CD4-positive, alpha-beta T cell treated with Interleukin-10 for 1 hour (primary cell): ENCODE measurements at places on chromosomes 16 and 17.

DNA sequence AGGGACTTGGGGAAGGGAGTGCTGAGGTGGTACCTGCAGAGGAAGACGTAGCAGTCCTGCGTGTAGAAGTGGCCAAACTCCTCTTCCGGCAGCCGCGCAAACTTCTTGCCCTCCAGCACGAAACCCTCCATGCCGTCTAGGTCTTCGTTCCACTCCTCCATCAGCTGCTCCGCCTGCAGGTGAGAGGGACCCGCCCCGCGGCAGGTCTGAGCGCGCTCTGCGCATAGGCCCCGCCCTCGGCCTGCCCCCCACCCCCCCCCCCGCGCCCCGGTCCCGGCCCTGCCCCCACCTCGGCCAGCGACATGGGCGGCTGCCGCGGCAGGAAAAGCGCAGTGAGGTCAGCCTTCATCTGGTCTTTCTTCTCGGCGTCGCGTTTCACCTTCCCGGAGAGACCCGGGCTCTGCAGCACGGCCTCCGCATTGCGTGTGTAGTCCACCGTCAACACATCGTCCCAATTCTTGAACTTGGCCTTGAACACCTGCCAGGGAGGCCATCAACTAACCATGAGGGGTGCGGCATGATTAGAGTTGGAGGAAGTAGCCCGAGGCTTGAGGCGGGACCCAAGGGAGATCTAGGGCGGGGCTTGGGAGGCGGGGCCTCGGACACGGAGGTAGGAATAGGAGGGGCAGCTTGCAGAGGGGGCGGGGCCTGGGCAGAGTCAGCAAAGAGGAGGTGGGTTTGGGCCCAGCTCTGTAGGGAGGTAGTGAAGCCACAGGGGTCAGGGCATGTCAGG, 11.5 kb downstream of the FLII start:
- DNase-seq, result peak; percentile 25

GRCh38 chr17:58789160-58789559, 33.5 kb downstream of the PPM1E start:
- DNase-seq, result no peak

GRCh38 chr17:12734926-12735325, 54.4 kb upstream of the ARHGAP44 start:
- no peak for DNase-seq

DNA sequence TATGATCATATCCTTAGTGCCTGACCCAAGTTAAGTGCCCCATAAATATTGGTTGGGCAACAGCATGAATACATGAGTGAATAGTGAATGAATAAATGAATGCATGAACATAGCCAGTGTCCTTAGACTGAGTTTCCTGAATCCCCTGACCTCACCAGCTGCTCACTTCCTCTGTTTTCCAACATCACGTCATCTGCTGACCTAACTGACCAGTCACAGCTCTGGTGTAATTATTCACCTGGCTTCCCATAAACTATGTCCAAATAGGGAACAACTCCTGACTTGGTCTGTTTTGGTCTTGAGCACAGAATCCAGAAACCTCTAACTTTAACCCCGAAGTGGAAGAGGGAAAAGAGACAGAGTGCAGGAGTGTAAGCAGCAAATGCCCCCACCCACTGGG, 83.4 kb downstream of the ASIC2 start:
- DNase-seq, result no peak

DNA sequence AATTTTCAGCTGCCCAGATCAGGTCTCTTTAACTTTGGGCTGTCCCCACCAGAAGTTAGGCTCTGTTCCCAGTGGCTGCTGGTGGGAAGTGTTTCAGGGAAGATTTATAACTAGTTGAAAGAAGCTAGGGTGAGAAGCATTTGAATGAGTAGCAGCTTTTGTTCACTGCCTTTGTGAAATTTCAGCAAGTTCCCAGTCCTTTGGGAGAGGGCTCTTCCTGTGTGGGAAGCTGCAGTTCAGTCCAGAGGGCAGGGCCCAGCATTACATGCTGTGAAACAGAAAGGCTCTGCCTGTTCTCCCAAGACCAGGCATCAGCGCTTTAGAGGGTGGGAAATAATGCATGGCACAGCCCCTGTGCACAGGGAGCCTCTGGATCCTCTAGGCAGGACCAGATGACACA, 17.8 kb downstream of the PROCA1 start:
- no peak for DNase-seq

DNA sequence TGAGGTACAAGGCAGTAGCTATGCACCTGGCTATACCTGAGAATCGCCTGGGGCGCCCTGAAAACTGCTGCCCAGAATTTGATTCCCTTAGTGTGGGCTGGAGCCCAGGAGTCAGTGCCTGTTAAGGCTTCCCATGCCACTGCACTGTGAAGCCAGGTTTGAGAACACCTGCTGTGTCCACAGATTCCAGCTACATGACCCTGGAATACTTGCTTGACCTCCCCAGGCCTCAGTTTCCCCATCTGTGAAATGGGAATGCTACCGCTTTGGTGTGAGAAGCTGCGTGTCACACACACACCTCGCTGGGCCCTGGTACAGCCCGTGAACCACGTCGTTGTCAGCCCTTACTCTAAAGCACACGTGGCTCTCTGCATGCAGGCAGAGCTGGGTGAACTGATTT, 271.0 kb downstream of the C16orf95 start:
- DNase-seq, result no peak
